Fibroblast of skin of scalp (primary cell): ENCODE measurements at places on chromosomes 5 and 9.

- no peak for DNase-seq
These were observed 7.6 kb downstream of the TENT2 start for GRCh38 chr5:79619854-79620253.

DNA sequence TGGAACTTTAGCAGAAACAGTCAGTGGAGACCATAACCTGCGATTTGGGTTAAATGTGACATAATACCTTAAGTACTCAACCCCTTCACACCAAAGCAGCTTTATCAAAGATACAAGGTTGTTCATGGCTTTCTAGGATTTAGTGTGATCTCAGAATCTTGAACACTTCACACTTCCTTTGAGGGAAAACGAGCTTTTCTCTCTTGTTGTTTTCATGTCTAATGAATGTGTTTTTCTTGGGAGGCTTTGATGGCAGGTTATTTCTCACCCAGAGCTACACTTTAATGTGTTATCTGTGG is 437.0 kb downstream of the TMEM232 start:
- DNase-seq, result no peak

- no peak for DNase-seq
These were observed 41.2 kb upstream of the SPRY4 start for GRCh38 chr5:142366007-142366406.

GRCh38 chr5:528629-529511 is 4.6 kb upstream of the SLC9A3 start:
- no peak for DNase-seq

- DNase-seq, result peak; percentile 19
These were observed 45.3 kb downstream of the PLPP7 start for GRCh38 chr9:131334629-131335367.

DNA sequence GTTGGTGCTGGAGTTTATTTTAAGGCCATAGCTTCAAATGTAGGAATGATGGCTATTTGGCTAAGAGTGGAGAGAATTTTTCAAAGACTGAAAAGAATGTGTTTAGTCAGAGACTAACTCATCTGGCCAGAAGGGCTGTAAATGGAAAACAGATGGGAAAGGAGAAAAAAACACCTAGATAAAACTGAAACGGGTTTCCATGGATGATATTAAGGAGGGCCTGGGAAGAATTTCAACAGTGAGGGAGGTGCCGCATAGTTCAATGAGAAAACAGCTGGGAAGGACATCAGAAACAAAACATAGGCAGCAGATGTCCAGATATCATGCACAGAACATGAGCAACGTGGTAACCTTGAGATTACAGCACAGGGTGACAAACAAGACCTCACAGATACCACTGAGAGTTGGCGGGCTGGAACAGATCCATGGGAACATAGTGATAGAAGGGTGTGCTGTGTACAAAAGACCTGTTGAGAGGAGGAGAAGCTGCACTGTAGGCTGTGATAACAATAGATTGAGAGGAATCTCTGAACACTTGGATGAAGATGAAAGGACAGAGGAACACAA is 31.2 kb upstream of the RAD23B start:
- peak; percentile 94 for DNase-seq

GRCh38 chr9:116860509-116861120 is 173.5 kb downstream of the TRIM32 start:
- peak; percentile 66 for DNase-seq

- no peak for DNase-seq
These were observed 243.4 kb downstream of the ARRDC3 start for GRCh38 chr5:91139572-91140200.

DNA sequence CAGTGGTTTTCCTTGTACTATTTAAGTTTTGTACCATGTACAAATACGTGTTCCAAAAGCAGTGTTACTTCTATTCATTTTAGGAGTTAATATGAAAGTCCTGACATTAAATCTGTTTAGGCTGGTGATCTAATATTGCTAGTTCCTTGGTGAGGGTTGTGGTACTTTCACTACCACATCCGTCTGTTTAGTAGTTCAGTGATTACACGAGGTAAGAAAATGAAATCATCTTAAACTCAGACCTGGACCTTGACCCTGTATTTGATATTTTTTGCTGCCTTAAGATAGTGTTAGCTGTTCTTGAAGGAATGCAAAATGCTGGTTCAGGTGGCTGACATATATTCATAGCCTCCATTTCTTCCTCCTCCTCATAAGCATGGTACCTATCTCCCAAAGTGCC is 50.3 kb downstream of the MTAP start:
- DNase-seq, result no peak

GRCh38 chr9:105242062-105242461 is 2.4 kb upstream of the SLC44A1 start:
- no peak for DNase-seq

DNA sequence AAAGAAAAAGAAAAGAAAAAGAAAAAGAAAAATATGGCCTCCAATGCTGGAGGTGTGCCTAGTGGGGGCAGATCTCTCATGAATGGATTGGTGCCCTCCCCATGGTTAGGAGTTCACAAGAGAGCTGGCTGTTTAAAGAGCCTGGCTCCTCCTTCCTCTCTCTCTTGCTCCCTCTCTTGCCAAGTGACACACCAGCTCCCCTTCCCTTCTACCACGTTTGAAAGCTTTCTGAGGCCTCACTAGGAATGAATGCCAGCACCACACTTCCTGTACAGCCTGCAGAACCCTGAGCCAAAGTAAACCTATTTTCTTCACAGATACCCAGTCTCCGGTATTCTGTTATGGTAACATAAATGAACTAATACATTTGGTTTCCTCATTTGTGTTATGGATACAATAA is 14.4 kb upstream of the GALNT10 start:
- peak; percentile 53 for DNase-seq

DNA sequence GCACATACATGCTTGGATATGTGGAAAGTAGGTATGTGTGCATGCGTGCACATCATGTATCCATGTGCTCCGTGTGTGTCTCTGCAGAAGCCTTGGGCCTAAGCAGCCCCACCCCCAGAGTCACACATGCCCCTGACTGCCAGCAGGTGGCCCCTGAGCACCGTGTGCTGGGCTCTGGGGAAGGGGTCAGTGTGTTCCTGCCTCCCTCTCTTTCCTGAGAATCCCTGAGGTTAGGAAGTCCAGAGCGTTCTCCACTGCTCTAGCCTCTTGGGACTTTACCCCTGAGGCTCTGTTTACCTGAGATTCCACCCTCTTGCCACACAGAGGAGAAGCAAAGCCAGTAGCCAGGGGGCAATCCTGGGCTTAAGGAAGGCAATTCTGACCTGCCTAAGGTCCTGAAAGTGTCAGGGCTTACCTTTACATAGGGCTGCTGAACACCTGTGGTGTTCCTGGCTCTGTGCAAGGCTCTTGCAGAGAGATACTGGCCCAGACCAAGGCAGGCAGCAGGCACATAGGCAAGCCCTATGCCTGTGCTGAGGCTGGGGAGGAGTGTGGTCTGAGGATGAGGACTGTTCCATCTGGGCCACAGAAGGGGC is 207.3 kb downstream of the TMEM38B start:
- DNase-seq, result peak; percentile 66

DNA sequence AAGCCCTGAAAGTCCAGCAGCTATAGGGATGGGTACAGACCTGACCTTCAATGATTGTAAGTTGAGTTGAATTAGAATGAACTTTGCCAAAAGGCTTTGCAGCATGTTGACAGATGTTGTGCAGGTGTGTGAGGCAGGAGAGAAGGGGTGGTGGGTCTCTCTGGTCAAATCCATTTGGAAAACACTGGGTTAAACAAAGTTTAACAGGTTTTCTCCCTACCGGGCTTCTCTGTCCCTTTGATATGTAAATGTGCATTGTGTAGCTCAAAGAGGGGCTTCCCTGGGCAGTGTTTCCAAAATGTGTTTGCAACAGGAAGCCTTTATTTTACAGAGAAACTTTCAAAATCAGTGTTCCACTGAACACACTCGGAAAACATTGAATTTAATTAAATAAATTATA is 72.1 kb upstream of the BRINP1 start:
- no peak for DNase-seq

DNA sequence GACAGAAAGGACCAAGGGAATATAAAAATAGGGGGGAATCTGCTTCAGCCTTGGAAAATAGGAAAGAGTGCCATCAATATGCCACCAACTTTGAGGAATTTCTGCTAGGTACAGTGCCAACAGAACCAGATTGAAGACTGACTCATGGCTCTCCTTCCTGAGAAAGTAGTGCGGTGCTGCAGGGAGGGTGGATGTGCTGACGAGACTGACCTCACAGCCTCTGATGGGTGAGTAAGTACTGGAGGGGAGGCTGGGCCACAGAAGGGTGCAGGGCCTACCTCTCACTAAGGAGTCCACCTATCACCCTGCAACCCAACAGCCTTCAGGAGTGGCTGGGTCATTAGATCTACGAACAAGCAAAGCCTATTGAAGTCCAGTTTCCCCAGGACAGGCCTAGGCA is 187.6 kb downstream of the GABBR2 start:
- peak; percentile 29 for DNase-seq

DNA sequence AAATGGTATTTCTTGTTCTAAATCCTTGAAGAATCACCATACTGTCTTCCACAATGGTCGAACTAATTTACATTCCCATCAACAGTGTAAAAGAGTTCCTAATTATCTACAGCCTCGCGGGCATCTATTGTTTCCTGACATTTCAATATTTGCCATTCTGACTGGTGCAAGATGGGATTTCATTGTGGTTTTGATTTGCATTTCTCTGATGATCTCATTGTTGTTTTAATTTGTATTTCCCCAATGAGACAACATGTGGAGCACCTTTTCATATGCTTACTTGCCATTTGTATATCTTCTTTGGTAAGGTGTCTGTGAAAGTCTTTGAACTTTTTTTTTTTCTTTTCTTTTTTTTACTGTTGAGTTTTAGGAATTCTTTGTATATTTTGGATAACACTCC is 473.6 kb downstream of the KCTD16 start:
- no peak for DNase-seq

DNA sequence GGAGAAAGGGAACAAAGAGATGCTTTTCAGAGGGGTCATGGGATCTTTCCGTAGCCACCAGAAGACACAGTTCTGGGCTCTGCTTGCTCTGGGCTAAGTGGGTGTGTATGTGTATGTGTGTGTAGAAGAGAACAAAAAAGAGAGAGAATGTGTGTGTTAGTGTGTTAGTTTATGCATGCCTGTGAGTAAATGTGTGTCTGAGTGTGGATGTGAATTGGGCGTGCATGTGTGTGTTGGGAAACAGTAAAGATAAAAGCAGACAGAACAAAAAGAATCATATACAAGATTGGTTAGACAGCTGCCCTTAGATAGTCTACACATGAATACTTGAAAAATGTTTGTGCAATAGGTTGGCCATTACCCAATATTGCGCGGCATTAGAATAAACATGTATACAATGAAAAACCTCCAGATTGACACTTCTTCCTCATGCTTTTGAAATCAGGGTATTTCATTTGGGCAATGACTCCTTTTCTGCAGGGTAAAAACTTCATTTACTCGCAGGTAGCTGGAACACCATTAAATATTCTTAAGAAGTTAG is 36.5 kb upstream of the HSPA9 start:
- no peak for DNase-seq

DNA sequence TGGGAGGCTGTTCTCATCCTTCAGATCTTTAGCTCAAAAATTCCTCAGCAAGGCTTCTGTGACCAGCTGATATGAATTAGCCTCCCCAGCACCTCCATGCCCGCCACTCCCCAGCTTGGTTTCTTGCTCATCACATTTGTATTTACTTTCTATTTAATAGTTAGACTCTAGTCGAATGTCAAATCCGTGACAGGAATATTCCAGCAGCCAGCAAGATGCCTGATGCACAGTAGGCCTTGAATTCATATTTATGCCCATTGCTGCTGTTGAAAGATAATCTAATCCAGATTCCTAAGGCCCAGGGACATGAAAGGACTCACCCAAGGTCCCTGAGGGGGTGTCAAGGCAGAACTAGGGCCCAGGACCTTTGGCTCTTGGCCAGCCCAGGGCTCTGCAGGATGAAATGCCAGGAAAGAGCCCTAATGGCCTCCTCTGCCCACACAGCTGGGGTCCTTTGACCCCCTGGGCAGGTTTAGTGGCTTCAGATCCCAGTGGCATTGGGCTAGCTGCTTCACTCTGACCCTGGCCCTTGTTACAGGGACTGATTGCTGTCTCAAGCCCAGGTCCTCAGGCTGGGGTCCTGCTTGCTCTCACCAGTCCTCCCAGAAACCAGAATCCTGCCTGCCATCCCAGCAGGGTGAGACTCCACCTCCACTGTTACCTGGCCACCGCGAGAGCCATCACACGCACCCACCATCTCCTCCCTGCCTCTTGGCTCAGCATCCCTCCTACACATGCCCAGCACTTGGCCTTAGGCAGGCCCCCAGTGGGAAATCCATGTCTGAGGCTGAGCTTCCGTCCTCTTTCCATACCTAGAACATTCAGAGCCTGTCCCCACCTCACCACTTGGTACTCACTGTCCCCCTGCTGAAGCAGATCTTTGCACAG is 7.3 kb downstream of the CSF1R start:
- DNase-seq, result peak; percentile 20

- DNase-seq, result peak; percentile 68
These were observed 63.1 kb downstream of the ADAMTS6 start for GRCh38 chr5:65418661-65419060.

GRCh38 chr5:139137697-139138096 is 60.5 kb downstream of the SIL1 start:
- peak; percentile 38 for DNase-seq

GRCh38 chr5:179558932-179559283 is 8.6 kb downstream of the RUFY1 start:
- DNase-seq, result peak; percentile 31

- peak; percentile 17 for DNase-seq
These were observed 45.3 kb upstream of the CDK5RAP2 start for GRCh38 chr9:120625222-120625621.

GRCh38 chr9:120876842-120877240 is at the start of gene PHF19:
Gene PHF19, minus strand, starts transcription at chr9:120877188. Its CDS starts 2,447 bp downstream, at chr9:120874741.
- peak; percentile 35 for DNase-seq

DNA sequence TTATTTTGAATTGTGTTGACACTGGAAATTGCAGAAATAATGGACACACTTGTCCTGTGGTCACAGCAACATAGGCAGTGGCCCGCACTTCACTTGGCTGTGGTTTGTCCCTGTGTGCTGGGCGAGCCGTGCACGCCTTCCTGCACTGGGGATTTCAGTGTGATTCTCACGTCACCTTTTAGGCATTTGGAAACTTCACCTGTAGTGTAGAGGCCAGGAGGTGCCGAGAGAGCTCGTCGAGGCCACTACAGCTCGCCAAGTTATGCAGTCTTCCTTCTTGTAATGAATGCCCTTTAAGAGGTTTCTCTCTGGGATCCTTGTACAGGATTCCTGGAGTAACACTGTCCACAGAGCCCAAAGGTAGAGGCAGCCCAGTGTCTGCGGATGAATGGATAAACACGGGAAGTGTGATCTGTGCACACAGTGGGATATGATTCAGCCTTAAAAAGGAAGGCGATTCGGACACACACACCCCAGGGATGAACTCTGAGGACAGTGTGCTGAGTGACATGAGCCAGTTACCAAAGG is 14.7 kb downstream of the TRAF2 start:
- no peak for DNase-seq

DNA sequence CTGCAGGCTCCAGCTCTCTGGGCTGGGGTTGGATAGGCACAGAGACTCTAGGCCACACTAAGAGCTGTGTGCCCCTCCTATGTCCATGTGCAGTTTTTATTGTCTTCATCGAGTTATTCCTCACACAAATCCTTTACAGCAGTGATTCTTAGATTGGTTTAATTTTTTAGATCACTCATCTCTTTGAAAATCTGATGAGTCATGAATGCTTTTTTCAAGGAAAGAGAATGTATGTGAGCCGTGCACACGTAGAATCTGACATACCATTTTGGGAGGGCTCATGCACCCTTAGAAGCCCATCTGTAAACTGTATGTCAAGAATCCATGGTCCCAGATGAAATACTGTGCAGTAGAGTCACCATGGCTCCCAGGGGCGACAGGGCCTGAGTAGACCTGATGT is 100.7 kb upstream of the S1PR3 start:
- peak; percentile 5 for DNase-seq
